ENCODE measurements at places on chromosomes 6 and 20.

DNA sequence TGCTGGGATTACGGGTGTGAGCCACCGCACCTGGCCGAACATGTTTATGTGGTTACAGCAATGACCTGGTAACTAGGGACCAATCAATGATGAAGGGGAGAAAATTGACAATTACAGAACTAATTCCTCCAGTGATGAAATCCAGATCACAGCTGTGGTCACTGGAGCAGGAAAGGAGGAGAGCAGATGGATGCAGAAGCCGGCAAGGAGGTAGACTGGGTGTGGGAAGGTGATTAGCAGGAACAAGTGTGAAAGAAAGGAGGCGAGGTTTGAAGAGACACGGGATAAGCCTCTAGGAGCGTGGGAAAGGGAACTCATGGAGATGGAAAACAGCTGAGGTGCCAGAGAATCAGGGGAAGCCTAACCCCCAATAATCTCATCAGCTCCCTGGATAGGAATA, 17.2 kb upstream of the SPAG4 start:
- DNase-seq: no peak

- DNase-seq: no peak
Measured at GRCh38 chr6:143233554-143234285, 173.0 kb downstream of the AIG1 start.

DNA sequence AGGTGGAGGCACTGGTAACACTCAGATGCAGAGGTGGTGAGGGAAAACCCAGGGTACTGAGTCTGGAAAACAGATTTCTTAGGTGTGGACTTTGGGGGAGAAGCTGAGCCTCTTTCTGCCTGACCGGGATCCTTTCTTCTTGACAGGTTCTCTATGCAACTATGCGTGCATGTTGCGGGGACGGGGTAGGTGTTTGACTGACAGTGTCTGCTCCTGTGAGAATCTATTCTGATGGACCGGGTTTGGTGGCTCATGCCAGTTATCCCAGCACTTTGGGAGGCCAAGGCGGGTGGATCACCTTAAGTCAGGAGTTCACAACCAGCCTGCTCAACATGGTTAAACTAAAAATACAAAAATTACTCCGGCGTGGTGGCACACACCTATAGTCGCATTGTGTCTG, 27.9 kb upstream of the ID1 start:
- no peak for DNase-seq

DNA sequence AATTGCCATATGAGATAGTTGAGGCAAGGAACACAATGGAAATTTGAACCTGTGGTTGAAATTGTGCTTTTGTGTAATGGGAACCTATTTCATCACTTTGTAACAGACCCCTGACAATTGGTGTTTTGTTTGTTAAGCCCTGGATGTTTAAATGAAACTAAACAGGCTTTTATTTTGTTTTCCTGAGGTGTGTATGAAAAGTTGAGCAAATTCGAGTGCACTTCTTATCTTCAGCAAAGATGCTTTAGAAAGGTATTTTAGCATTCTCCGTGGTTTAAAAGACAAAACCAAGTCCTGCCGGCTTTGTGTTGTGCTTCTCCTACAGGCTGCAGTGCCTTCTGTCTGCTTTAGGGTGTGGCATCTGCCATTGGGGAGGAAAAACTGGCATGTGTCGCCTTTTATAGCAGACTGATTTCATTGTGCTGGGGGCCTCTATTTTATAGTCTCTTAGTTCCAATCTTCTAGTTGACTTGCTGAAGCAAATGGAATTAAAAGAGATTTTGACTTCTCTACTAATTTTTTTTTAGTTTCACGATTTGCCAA, 2.2 kb upstream of the ARID1B start:
- no peak for DNase-seq

GRCh38 chr6:14466278-14466677, 348.7 kb downstream of the CD83 start:
- no peak for DNase-seq

DNA sequence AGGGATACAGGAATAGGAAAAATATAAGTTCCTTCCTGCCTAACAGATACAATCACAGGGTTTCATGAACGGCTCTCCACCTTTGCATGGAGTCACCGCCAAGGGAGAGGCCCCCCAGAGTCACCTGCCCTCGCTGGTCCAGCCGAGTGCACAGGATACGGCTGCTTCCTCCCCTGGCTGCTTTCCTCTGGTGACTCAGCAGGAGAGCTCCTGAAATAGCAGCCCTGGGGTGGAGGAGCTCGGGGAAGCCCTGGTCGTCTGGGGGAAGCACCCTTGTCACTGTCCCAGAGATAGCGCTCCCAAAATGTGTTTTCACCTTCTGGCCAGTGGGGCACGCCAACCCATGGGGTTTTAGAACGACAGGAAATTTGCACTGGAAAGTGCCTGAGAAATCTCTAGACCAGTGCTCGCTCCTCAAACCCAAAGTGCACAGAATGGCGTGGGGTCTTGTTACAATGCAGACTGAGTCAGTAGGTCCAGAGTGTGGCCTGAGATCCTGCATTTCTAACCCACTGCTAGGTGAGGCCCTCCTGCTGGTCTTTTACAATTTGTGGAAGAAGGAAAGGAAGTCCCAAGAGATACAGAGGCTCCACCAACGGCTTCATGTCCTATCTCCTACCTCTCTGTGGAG, 35.9 kb upstream of the FAM50B start:
- DNase-seq: no peak

DNA sequence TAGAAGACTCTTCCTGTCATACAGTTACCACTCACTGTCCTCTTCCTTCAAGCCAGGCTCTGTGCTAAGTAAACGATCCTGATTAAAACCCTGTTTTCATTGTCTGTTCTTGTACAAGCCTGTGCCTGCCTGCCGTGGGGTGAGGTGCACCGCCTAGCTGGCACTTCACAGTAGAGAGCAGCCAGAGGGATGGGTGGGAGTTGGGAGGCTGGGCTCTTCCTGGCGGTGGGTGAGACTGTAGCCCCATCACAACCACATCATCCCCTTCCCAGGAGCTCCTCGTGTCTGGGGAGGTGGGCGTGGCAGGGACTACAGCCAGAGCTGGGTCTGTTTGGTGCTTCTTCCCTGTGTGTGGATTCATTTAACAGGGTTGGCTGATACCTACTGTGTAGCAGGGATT, 382.0 kb downstream of the TAF4 start:
- no peak for DNase-seq

GRCh38 chr6:108566406-108566805, 5.7 kb downstream of the FOXO3 start:
- DNase-seq: no peak

GRCh38 chr6:84789170-84789569, 24.8 kb upstream of the TBX18 start:
- no peak for DNase-seq

- DNase-seq: no peak
Measured at GRCh38 chr6:150999576-150999975, 134.1 kb downstream of the MTHFD1L start.

GRCh38 chr6:44667668-44668390, 280.3 kb downstream of the CDC5L start:
- peak; percentile 25 for DNase-seq

- no peak for DNase-seq
Measured at GRCh38 chr6:164640956-164641355, 668.4 kb downstream of the C6orf118 start.

GRCh38 chr6:160462551-160463109, 114.5 kb downstream of the SLC22A3 start:
- DNase-seq: no peak

DNA sequence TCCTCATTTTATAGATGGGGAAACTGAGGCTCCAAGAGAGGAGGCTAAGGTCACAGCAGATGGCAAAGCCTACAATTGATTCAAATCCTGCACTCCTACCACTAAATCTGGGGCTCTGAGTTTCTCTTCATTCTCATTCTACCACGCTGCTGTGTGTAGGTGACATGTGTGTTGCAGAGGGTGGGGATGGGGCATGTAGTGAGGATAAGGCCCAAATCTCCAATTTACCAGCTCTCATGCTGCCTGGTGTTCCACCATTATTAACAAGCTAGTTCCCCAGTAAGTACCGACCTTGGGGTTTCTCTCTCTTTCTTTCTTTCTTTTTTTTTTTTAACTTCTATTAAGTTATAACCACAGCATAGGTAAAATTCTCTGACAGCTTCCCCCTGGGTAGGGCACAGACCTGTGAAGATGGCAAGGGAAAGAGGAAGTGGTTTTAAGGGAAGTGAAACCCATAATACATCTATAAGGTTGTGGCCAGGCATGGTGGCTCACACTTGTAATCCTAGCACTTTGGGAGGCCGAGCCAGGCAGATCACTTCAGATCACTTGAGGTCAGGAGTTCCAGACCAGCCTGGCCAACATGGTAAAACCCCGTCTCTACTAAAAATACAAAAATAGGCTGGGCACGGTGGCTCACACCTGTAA, 13.0 kb upstream of the MATN4 start:
- DNase-seq: no peak

DNA sequence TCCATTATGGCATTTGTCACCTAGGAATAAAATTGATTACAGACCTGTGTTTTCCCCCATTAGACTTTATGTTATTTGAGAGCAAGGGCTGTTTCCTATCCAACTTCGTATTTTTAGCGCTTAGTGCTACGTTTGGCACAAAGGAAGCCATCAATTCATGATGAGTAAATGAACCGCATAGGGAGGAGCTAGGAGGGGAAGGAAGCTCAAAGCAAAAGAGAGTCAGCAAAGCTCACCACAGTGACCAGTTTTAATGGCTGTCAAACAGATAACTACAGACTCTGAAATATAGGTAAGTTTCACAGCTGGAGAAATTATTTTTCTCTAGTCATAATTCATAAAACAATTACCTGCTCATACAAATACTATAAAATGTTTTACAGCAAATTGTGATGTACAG, 6.9 kb upstream of the SAMD3 start:
- DNase-seq: no peak

- no peak for DNase-seq
Measured at GRCh38 chr20:49989234-49990065, 6.7 kb downstream of the SNAI1 start.

- DNase-seq: no peak
Measured at GRCh38 chr6:44966449-44967092, 361.6 kb upstream of the RUNX2 start.

DNA sequence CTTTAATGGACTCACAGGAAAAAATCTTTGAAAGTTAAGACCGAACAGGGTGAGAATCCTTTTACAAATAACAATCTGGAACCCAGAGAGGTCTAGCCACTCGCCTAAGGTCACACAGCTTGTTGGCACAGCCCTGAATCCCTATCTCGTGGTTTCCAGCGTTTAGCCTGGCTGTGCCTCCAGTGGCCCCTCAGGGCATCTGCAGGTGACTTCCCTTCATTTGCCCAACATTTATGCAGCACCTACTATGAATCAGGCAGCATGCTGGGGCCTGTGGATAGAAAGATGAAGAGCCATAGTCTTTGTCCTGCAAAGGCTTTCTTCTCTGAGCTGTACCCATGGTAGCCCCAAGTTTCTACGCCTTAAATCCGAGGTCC, 2.6 kb upstream of the NR2E1 start:
- no peak for DNase-seq

DNA sequence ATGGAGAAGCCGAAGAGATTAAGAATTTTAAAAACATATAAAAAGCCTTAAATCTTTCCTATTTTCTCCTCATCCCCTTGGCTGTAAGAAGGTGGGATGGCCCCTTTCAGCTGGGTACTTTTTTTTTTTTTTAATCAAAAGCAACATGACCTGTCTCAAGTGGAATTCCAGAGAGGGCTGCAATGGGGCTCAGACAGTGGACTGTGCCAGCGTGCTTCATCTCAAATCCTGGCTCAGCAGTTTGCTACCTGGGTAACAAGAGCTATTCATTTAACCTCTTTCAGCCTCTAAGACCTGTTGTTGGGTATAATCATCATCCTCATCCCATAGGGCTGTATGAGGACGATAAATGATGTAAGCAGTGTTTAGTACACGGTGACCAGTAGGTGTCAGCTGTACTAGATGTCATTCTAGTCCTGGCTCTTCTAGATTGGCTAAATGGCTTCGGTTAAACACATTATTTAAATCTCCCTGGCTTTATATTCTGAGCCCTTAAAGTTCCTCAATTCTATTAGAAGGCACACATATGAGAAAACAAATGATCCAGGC, 6.9 kb upstream of the PPP1R3G start:
- no peak for DNase-seq

- DNase-seq: no peak
Measured at GRCh38 chr20:44231713-44232468, 15.2 kb upstream of the GDAP1L1 start.

DNA sequence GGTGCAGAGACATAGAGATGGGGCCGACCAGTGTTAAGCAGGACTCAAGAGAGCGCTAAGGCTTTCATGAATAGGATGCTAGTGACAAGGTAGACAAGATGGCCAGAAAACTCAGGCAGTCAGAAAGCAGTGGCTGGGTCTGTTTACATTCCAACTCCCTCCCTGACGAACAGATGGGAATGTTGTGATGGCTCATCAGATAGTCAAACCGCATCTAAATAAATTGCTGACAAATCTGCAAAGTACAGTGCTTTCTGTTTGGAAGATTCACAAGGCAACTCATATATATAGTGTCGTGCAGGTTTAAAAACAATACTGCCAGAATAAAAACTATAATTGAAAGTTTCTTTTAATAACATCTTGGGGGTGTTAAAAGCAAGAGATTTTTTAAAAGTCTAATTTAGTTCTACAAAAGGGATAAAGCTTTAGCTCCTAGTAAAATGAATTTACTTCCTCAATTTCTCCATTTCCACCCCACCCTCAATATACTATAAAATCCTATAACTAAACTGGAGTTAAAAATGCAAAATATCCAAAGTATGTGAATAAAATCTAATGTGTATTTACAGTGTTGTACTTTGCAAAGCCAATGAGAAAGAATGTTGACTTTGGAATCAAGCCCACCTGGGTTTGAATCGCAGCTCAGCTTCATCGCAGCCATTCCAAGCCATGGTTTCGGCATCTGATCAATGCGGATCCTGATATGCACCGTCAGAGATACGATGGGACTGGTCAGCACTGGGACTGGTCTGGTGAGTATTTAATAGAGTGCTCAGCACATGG, 247.3 kb upstream of the PDE10A start:
- no peak for DNase-seq

GRCh38 chr6:80457439-80457933, 351.0 kb downstream of the BCKDHB start:
- DNase-seq: no peak

GRCh38 chr6:43630980-43631619, 2.0 kb upstream of the GTPBP2 start:
- DNase-seq: no peak

GRCh38 chr6:167549213-167549612, 224.3 kb downstream of the TTLL2 start:
- DNase-seq: no peak

DNA sequence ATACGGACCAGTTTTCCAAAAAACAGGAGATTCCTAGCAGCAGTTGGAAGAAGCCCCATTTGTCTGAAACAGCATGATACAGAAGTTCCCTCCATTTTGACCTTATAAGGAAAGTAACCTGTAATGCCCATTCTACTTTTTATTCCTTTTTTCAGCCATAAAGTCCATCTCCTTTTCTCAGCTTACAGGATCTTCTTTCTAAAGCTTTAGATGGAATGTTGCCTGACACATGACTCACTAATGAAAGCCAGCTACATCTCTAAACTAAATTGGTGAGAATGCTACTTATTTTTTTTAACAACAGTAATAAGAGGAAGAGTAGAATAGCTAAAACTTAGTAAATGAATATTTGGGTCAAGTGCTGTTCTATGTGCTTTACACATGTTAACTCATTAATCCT, 234.1 kb downstream of the CDH26 start:
- DNase-seq: no peak

GRCh38 chr6:88133718-88134117, 32.4 kb downstream of the CNR1 start:
- DNase-seq: no peak
